Spleen (tissue), 13 donors: ENCODE measurements at places on chromosomes 3 and 15.

DNA sequence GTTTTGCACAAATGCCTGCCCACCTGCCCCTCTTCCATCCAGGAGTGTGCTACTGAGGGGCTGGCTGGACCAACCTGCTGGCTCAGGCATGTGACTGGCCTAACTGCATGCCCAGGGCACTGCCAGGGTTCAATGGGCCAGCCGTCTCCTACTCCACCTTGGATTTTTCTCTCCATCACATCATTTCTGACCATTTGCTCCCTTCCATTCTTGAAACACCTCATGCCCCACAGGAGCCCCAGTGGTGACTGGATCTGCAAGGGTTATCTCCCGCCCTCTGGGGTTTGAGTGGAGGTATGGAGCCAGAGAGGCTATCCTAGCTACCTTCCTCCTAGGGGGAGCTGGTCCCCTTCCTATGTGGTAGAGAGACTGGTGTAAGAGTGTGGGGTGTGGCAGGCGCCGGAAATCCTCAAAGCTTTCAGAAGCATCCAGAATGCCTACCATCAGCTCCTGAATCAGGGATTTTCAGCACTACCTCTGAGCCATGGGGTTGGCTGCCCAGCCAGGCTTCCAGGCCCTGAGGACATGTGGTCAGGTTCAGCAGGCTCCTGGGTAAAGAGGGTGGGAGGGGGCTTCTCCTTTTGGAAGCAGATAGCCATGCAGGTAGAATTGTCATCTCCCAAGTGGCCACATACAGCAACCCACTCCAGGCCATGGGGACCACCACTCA lies 2.9 kb upstream of the MANF start:
- DNase-seq: no peak

GRCh38 chr3:186493525-186494255 lies 50.5 kb downstream of the CRYGS start:
- DNase-seq: no peak

- DNase-seq: no peak
Measured at GRCh38 chr3:64110071-64110470, 86.8 kb upstream of the PSMD6 start.

DNA sequence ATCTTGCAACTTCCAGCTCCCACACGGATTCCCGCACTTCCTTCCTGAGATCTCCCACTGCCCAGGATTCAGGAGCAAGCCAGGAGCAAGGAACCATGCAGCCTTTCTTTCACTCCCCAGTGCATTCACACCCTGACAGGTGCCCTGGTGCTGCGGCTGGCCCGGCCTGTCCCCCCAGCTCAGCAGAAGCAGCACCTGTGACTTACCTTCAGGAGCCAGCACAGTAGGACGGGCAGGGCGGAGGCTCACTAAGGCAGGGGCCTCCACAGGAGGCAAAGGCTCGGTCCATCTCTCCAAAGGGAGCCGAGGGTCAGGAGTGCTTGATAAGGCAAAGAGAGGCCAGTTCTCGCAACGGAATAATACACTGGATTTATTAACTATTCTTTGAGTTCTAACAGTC lies 4.8 kb downstream of the ANKRD63 start:
- no peak for DNase-seq

DNA sequence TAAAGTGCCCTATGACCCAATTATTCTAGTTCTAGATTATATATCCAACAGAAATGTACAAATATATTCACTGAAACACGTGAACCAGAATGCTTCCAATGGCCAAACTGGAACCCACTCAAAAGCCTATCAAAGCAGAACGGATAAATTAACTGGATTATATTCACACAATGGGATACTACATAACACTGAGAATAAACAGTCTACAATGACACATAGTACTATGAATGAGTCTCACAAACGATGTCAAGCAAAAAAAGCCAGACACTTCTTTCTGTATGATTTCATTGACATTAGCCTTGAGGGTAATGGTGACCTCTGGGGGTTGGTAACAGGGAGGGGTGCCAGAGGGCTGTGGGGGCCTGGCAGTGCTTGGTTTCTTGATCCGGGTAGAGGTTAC lies 50.9 kb upstream of the HACD2 start:
- no peak for DNase-seq
